WTC11 (cell line): ENCODE measurements at places on chromosomes 16 and 17. TPM values are rescaled to one million over a fixed set of nuclear protein-coding genes. Genes with fewer than 3 reads are reported as not detected.

ZP2 gene
- total RNA-seq = 0.07 TPM in 1 of 3 replicates, not detected in the others

KRT27 gene
- not detected in 3 replicates for total RNA-seq

TAT gene
- 0.66 to 0.89 TPM (median 0.68 TPM) in 3 replicates for total RNA-seq

PIK3R6 gene
- 0.15 to 0.23 TPM (median 0.21 TPM) in 3 replicates for total RNA-seq

TNFSF12 gene
- 8.1 to 10.5 TPM (median 10.2 TPM) in 3 replicates for total RNA-seq

GAS2L2 gene
- total RNA-seq = 0.07 to 0.30 TPM (median 0.15 TPM) in 3 replicates

GRAP gene
- total RNA-seq = 0.50 to 0.59 TPM (median 0.55 TPM) in 3 replicates

RHBDL3 gene
- total RNA-seq = 11.3 to 13.2 TPM (median 11.6 TPM) in 3 replicates

PTX4 gene
- total RNA-seq = 0.16 to 0.26 TPM (median 0.18 TPM) in 3 replicates

KRT28 gene
- not detected in 3 replicates for total RNA-seq

CCL1 gene
- total RNA-seq = not detected in 3 replicates

DNA sequence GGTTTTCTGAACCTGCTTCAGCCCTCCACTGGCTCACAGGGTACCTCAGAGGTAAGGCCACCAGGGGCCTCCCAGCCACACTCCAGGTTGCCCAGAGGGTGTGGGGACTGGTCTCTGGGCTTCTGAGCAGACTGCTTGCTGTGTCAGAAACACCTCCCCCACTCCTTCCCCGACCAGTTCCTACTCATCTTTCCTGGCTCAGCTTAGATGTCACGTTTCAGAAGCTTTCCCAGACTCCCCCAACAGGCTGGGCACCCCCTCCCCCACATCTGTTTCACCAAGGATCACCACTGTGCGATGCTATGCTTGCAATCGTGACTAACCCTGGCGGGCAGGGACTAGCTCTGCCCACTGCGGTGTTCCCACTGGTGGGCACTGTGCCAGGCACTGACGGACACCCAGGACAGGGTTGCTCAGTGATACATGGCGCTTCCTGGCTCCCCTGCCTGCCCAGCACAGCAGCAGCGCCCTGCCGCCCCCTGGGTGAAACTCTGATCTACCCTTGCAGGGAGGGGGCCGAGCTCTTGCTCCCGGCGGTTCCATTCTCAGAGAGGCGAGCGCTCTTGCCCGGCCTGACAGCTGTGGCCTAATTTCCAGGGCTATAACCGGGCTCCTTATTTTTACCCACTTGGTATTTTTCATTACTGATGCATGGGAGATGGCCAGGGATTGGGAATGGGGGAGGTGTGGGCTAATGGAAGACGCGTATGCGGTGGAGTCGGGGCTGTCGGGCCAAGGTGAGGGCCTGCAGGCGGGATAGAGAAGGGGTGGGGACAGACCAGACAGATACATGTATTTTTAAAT, 29.4 kb upstream of the MTSS2 start:
- H3K27me3 ChIP-seq = no peaks in the 10 kb centered on the region
- peaks cover 13% of the 10 kb centered on the region for H3K36me3 ChIP-seq
- H3K4me1 ChIP-seq = peaks cover 48% of the 10 kb centered on the region
- no peak overlapping the region for H3K4me3 ChIP-seq

- no peak overlapping the region; the same call in 1 of the 2 replicates for H3K27ac ChIP-seq
- peaks cover 14% of the 10 kb centered on the region for H3K4me1 ChIP-seq
- peak overlapping the region; percentile 83 for H3K4me3 ChIP-seq
- peaks cover 21% of the 10 kb centered on the region for H3K27me3 ChIP-seq
- DNase-seq = no peak
- H3K36me3 ChIP-seq = no peaks in the 10 kb centered on the region
Observed at GRCh38 chr17:29760279-29761039, 137.7 kb upstream of the CORO6 start.

DNA sequence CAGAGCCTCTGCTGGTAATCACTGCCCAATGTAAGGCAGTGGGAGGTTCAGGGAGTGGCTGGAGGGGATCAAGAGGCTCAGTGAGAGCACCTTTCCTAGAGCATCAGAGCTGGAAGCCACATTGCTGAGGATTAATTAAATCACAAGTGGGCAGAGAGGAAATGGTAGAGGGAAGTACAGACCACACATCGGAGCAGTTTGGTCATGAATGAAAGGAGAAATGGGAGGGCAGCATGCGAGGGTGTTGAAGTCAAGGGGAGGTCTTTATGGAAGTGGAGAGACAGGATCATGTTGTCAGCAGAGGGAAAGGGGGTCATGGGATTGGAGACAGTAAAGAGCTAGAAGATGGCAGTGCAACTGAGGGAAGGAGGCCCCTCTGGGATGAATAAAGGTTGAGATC, 2.3 kb downstream of the CCL17 start:
- H3K4me3 ChIP-seq = no peak overlapping the region
- no peak for DNase-seq
- peaks cover 3% of the 10 kb centered on the region; the same call in 1 of the 2 replicates for H3K4me1 ChIP-seq
- no peaks in the 10 kb centered on the region for H3K36me3 ChIP-seq

- H3K36me3 ChIP-seq = no peaks in the 10 kb centered on the region
- DNase-seq = no peak
- H3K27ac ChIP-seq = no peak overlapping the region
- H3K4me1 ChIP-seq = no peaks in the 10 kb centered on the region
- H3K27me3 ChIP-seq = no peaks in the 10 kb centered on the region; the same call in 1 of the 2 replicates
Observed at GRCh38 chr16:80480664-80481063, 60.1 kb upstream of the DYNLRB2 start.

GRCh38 chr16:68272507-68273209, 8.3 kb downstream of the SLC7A6 start:
- H3K36me3 ChIP-seq = peaks cover 14% of the 10 kb centered on the region
- peaks cover 16% of the 10 kb centered on the region for H3K4me1 ChIP-seq
- no peaks in the 10 kb centered on the region for H3K27me3 ChIP-seq
- no peak overlapping the region for H3K27ac ChIP-seq
- no peak for DNase-seq

- peak overlapping the region; percentile 88 for H3K4me3 ChIP-seq
- no peaks in the 10 kb centered on the region for H3K27me3 ChIP-seq
- no peak for DNase-seq
- no peaks in the 10 kb centered on the region; the same call in 1 of the 2 replicates for H3K36me3 ChIP-seq
- peak overlapping the region; percentile 97 for H3K27ac ChIP-seq
Observed at GRCh38 chr16:10743227-10743609, 424 bp upstream of the NUBP1 start.

- H3K27ac ChIP-seq = no peak overlapping the region
- H3K4me3 ChIP-seq = no peak overlapping the region
- H3K36me3 ChIP-seq = no peaks in the 10 kb centered on the region
- peaks cover 13% of the 10 kb centered on the region for H3K4me1 ChIP-seq
- DNase-seq = no peak
Observed at GRCh38 chr16:27921134-27921533, 142.4 kb downstream of the GSG1L start.

GRCh38 chr16:25264597-25264996, 7.0 kb upstream of the ZKSCAN2 start:
- H3K36me3 ChIP-seq = peaks cover 39% of the 10 kb centered on the region
- DNase-seq = peak; percentile 12
- peaks cover 12% of the 10 kb centered on the region for H3K4me1 ChIP-seq
- no peak overlapping the region for H3K27ac ChIP-seq

- no peak overlapping the region for H3K27ac ChIP-seq
- no peaks in the 10 kb centered on the region for H3K36me3 ChIP-seq
- no peak overlapping the region for H3K4me3 ChIP-seq
Observed at GRCh38 chr16:10896165-10896564, 19.2 kb downstream of the CIITA start.

GRCh38 chr16:67750466-67750865, 31.4 kb upstream of the GFOD2 start:
- H3K4me3 ChIP-seq = no peak overlapping the region
- no peak for DNase-seq
- H3K27me3 ChIP-seq = no peaks in the 10 kb centered on the region
- peak overlapping the region; percentile 19 for H3K27ac ChIP-seq
- peaks cover 8% of the 10 kb centered on the region; the same call in 1 of the 2 replicates for H3K4me1 ChIP-seq

DNA sequence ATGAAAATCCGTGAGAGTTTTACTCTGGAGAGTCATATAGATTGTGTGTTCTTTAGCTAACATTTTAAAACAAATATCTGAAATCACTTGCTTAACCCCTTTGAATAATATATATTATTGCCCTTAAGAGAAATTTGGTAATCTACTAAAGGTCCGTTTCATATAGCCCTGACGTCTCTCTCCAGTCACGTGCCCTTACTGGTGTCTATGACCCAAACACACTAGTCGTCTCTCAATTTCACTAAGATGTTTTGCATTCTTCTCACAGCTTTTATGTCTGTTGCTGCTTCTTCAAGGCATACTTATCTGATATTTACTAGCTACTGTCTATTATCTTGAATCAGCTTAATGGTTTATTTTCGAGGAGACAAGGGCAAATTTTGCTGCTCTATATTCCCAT, 409.9 kb downstream of the KCNJ18 start:
- H3K27ac ChIP-seq = no peak overlapping the region
- peaks cover 20% of the 10 kb centered on the region for H3K4me1 ChIP-seq
- no peaks in the 10 kb centered on the region for H3K27me3 ChIP-seq
- no peak overlapping the region for H3K4me3 ChIP-seq
- H3K36me3 ChIP-seq = peaks cover 5% of the 10 kb centered on the region
- no peak for DNase-seq

- no peaks in the 10 kb centered on the region for H3K36me3 ChIP-seq
- H3K27me3 ChIP-seq = no peaks in the 10 kb centered on the region
- no peak overlapping the region for H3K4me3 ChIP-seq
- DNase-seq = no peak
Observed at GRCh38 chr17:3795390-3796102, 5.4 kb downstream of the ITGAE start.

- DNase-seq = no peak
- H3K36me3 ChIP-seq = no peaks in the 10 kb centered on the region
- peaks cover 9% of the 10 kb centered on the region for H3K4me1 ChIP-seq
- no peaks in the 10 kb centered on the region for H3K27me3 ChIP-seq
- no peak overlapping the region for H3K4me3 ChIP-seq
Observed at GRCh38 chr16:27841911-27842310, 221.6 kb downstream of the GSG1L start.

DNA sequence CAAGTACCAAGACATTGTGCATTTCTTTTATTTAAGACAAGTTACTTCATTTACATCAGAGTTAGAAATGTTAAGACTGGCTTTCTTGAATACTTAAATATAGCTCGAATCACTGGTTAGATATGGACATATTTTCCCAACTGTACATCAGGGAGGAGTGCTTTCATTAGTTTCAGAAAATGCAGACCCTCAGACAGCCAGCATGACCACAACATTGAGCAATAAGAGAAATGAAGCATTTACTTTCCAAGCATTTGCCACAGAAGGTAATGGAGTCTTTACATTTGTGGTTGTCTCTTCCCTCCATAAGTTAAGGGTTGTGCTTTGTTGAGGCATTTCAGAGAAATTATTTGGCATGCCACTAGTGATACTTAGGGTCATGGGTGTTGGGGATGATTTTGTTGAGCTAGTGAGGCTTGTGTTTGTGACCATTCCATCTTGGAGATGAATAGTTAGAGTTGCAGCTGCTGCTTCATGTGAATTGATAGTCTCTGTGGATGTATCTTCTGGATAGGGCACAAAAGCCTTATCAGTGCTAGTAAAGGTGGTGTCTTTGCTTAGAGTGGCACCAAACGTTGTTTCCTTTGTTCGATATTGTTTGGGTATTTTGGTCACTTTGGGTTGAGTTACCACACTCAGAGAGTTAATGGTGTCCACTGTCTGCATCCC, 2.1 kb downstream of the OMG start:
- no peaks in the 10 kb centered on the region for H3K27me3 ChIP-seq
- H3K27ac ChIP-seq = peak overlapping the region; percentile 66; the same call in 1 of the 2 replicates
- no peak overlapping the region for H3K4me3 ChIP-seq
- no peaks in the 10 kb centered on the region for H3K36me3 ChIP-seq

GRCh38 chr17:5467416-5467815, 1.4 kb downstream of the DHX33 start:
- peak overlapping the region; percentile 89 for H3K4me3 ChIP-seq
- no peaks in the 10 kb centered on the region for H3K27me3 ChIP-seq
- H3K27ac ChIP-seq = peak overlapping the region; percentile 55
- no peak for DNase-seq

- no peak overlapping the region for H3K4me3 ChIP-seq
- no peaks in the 10 kb centered on the region for H3K27me3 ChIP-seq
- no peaks in the 10 kb centered on the region for H3K4me1 ChIP-seq
- no peaks in the 10 kb centered on the region for H3K36me3 ChIP-seq
Observed at GRCh38 chr17:12600349-12600748, 65.3 kb upstream of the MYOCD start.

- no peaks in the 10 kb centered on the region for H3K27me3 ChIP-seq
- no peak overlapping the region for H3K27ac ChIP-seq
- peaks cover 62% of the 10 kb centered on the region for H3K4me1 ChIP-seq
- H3K4me3 ChIP-seq = peak overlapping the region; percentile 40
Observed at GRCh38 chr17:3482852-3483251, 7.1 kb downstream of the ASPA start.

DNA sequence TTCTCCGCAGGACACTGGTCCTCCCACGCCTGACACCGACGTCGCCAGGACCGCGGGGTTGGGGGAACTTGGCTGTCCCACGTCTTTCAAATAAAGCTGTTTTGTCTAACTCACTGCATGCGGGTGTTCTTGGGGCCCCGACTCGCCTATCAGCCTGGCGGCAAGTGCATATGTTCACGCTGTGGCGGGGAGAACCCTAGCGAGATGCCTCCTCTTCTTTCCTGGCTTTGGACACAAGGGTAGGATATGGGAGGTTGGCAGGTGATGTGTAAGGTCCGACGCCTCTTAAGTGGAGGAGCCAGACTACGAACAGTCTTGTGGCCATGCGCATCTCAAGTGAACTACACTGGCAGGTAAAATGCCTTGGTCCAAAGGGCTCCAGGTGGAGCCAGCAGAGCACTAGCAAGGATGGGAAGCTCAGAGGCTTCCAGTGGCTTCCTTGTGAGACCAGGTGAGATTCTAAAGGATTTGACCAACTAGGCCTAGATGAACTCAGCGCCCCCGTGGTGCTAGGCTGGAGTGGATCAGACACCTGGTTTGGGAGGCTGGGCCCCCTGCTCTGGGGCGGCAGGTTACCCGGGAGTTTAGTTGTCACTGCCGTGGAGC, 873 bp upstream of the RPS2 start:
- no peaks in the 10 kb centered on the region for H3K27me3 ChIP-seq
- peak overlapping the region; percentile 79 for H3K27ac ChIP-seq
- peaks cover 36% of the 10 kb centered on the region for H3K4me1 ChIP-seq
- peaks cover 35% of the 10 kb centered on the region for H3K36me3 ChIP-seq
- H3K4me3 ChIP-seq = peak overlapping the region; percentile 94

- H3K36me3 ChIP-seq = no peaks in the 10 kb centered on the region
- H3K27ac ChIP-seq = peak overlapping the region; percentile 19; the same call in 1 of the 2 replicates
- no peaks in the 10 kb centered on the region for H3K27me3 ChIP-seq
- H3K4me3 ChIP-seq = no peak overlapping the region
Observed at GRCh38 chr17:66337866-66338485, 35.6 kb downstream of the PRKCA start.

- H3K4me3 ChIP-seq = no peak overlapping the region
- no peaks in the 10 kb centered on the region for H3K36me3 ChIP-seq
- H3K4me1 ChIP-seq = peaks cover 17% of the 10 kb centered on the region
- H3K27me3 ChIP-seq = no peaks in the 10 kb centered on the region
- H3K27ac ChIP-seq = peak overlapping the region; percentile 23; the same call in 1 of the 2 replicates
Observed at GRCh38 chr16:455453-455852, 30.0 kb downstream of the RAB11FIP3 start.

GRCh38 chr16:84881702-84882521, 62.1 kb downstream of the CRISPLD2 start:
- DNase-seq = no peak
- peaks cover 49% of the 10 kb centered on the region for H3K4me1 ChIP-seq
- H3K27ac ChIP-seq = no peak overlapping the region
- H3K27me3 ChIP-seq = peaks cover 2% of the 10 kb centered on the region; the same call in 1 of the 2 replicates
